ENCODE measurements at places on chromosomes 11 and 22. TPM values are rescaled to one million over a fixed set of nuclear protein-coding genes. Genes with fewer than 3 reads are reported as not detected.

DNA sequence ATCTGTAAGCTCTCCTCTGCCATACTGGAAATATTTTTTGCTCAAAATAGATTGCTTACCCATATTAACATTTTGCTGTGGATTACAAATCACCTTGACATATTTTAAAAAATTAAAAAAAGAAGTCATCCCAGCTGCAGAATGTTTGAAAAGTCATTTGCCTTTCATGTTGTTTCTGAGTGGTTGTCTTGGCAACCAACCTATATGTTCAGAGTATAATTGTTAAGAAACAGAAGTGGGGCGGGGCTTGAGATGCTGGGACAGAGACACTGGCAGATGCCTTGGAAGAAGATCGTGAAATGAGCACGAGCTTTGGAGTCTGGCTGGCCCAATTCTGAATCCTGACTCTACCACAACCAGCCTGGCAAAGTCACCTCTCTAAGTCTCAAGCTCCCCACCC lies 348.2 kb downstream of the LARGE1 start:
- H3K4me1 ChIP-seq: peaks cover 9% of the 10 kb centered on the region
- no peaks in the 10 kb centered on the region for H3K27me3 ChIP-seq
- no peaks in the 10 kb centered on the region for H3K36me3 ChIP-seq
- no peak for DNase-seq
- no peak overlapping the region for H3K4me3 ChIP-seq
- no peak overlapping the region for H3K27ac ChIP-seq

DNA sequence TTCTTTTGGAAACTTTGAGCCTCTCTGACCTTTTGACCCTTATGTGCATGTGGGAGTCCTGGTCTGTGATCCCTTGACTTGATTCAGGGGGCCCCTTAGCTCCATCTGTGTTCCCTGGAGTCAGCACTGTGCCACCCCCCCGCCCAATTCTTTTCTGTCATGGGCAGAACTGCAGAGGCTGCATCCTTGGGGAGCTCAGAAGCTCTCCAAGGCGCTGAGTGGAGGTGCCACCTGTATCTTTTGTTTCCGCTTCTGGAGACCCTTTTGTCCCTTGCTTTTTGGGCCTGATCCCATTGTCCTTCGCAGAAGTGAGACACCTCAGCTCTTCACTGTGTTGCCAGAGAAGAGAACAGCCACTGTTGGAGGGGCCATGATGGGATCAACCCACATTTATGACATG lies 2.4 kb upstream of the PACS1 start:
- DNase-seq: no peak
- H3K36me3 ChIP-seq: no peaks in the 10 kb centered on the region
- H3K27ac ChIP-seq: peak overlapping the region; percentile 99
- no peaks in the 10 kb centered on the region for H3K27me3 ChIP-seq
- no peak overlapping the region for H3K4me3 ChIP-seq

Gene PYGM
- 110 TPM for total RNA-seq

Gene CELSR1
- total RNA-seq: 15.8 TPM

DNA sequence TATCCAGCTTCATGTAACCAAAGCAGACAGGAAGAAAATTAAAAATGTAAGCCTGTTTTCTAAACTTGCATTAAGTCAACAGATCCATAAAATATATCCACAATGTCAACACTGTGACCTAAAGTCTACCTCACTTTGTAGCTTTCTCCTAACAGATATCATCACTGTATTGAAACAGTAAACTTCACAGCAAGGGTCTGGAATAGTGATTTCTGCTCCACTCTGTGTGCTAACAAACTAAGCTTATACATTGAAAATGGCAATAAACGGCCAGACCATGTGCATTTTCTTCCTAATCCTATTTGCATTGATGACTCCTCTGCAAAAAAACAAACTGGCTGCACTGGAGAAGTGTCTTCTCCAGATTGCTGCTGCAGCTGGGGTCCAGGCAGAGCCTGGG lies 26.8 kb downstream of the CADM1 start:
- H3K27ac ChIP-seq: no peak overlapping the region
- no peak for DNase-seq
- no peaks in the 10 kb centered on the region for H3K36me3 ChIP-seq
- H3K4me1 ChIP-seq: no peaks in the 10 kb centered on the region
- H3K4me3 ChIP-seq: no peak overlapping the region
- no peaks in the 10 kb centered on the region for H3K27me3 ChIP-seq

- H3K27ac ChIP-seq: no peak overlapping the region
- no peaks in the 10 kb centered on the region for H3K4me1 ChIP-seq
- H3K4me3 ChIP-seq: no peak overlapping the region
- H3K36me3 ChIP-seq: no peaks in the 10 kb centered on the region
- H3K27me3 ChIP-seq: peaks cover 10% of the 10 kb centered on the region
Measured at GRCh38 chr22:19641254-19641982, 72.9 kb upstream of the SEPTIN5 start.

DNA sequence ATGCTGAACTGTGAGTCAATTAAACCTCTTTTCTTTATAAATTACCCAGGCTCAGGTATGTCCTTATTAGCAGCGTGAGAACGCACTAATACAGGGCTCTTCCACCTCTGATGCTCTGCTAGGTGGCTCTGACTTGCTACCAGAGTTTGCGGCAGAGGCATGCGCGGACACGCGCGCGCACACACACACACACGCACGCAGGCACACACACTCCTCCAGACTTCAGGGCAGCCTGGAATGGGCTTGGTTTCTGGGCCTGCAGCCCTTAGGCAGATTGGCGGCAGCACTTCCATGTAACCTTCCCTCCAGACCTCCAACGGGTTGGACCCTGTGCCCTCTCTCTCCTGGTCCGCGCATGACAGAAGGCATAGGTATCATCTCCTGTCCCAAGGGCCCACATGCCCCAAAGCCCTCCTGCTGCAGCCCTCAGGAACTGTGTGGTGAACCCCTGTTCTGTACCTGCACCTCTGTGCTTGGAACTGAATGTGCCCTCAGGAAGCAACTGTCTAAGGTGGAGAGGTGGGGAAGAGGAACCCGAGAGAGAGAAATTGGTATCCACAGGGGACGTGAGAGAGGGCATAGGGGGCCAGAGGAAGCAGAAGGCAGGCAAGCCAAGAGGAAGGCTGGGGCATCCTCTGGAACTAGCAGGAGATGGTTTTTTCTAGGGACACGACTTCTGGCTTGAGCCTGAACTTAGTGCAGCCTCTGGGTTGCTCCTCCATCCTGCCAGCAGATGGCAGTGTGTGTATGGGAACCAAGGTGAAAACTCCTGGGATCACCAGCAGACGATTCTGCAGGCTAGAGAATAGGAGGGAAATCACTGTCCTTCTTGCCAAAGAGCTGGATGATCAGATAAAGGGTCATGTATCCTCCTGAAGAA lies 23.4 kb upstream of the RIC3 start:
- DNase-seq: peak; percentile 59
- H3K27me3 ChIP-seq: no peaks in the 10 kb centered on the region
- H3K4me1 ChIP-seq: no peaks in the 10 kb centered on the region
- H3K4me3 ChIP-seq: no peak overlapping the region
- H3K27ac ChIP-seq: no peak overlapping the region

GRCh38 chr11:94330789-94331188 lies 26.4 kb downstream of the IZUMO1R start:
- H3K27ac ChIP-seq: no peak overlapping the region
- DNase-seq: no peak
- H3K27me3 ChIP-seq: no peaks in the 10 kb centered on the region
- H3K36me3 ChIP-seq: no peaks in the 10 kb centered on the region
- no peak overlapping the region for H3K4me3 ChIP-seq
- H3K4me1 ChIP-seq: no peaks in the 10 kb centered on the region

Gene KIF18A
- not detected for total RNA-seq

Gene CD3D
- total RNA-seq: not detected

DNA sequence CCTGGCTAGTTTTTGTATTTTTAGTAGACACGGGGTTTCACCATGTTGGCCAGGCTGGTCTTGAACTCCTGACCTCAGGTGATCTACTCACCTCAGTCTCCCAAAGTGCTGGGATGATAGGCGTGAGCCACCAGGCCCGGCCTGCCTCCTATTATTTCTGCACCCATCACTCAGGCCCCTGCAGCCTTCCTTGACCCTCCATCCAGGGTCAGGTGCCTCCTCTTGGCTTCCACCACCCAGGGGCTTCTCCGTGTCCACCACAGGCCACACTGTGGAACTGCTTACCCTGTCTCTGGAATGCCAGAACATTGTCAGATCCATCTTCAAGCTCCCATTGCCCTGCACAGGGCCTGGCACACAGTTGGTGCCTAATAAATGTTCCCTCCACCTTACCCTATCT lies 75.4 kb upstream of the RTL6 start:
- H3K4me1 ChIP-seq: peaks cover 6% of the 10 kb centered on the region
- no peak for DNase-seq
- H3K36me3 ChIP-seq: no peaks in the 10 kb centered on the region
- H3K27me3 ChIP-seq: no peaks in the 10 kb centered on the region

- H3K36me3 ChIP-seq: no peaks in the 10 kb centered on the region
- peak overlapping the region; percentile 77 for H3K27ac ChIP-seq
- H3K4me1 ChIP-seq: peaks cover 27% of the 10 kb centered on the region
- peak; percentile 49 for DNase-seq
Measured at GRCh38 chr22:19522190-19522880, 1.9 kb downstream of the CLDN5 start.

- H3K4me1 ChIP-seq: no peaks in the 10 kb centered on the region
- no peaks in the 10 kb centered on the region for H3K27me3 ChIP-seq
- no peak overlapping the region for H3K27ac ChIP-seq
- no peak overlapping the region for H3K4me3 ChIP-seq
- no peaks in the 10 kb centered on the region for H3K36me3 ChIP-seq
Measured at GRCh38 chr11:21909145-21909544, 283.7 kb upstream of the ANO5 start.

Gene ACR
- 0.87 TPM for total RNA-seq

DNA sequence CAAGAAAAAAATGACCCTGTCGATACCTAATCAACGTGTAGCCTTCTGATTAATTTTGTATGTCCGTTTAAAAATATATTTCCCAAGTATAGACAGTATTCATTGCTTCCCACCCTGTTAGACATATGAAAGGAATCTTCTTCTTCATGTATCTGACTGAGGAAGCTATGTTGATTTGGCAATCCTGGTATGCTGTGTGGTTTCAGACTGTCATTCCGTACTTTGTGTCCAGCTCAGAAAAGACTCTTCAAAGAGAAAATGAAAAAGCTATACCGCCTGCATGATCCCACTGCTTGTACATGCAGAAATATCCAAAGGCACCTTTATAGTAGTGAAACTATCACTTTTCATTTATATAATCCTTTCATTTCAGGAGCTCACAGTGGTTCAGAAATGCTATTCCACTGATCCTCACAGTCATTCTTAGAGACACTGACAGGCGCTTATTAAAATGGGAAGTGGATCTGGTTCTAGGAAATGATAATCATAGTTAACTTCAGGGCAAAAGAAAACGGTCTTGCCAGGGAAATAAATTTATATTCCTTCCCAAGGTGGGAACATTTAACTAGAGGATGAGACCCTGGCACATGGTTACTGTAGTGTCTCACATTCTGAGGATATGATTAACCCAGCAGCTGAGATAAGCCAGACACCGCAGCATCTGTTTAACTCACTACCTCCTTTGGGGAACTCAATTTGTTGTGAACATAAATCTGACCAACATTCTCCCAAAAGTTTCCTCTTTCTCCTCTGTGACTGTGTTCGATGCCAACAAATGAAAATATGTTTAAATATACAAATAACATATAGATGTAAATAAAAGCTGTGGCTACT lies 599.2 kb upstream of the LUZP2 start:
- H3K27me3 ChIP-seq: no peaks in the 10 kb centered on the region
- H3K27ac ChIP-seq: no peak overlapping the region
- no peaks in the 10 kb centered on the region for H3K36me3 ChIP-seq
- H3K4me3 ChIP-seq: no peak overlapping the region
- DNase-seq: no peak
- H3K4me1 ChIP-seq: no peaks in the 10 kb centered on the region

DNA sequence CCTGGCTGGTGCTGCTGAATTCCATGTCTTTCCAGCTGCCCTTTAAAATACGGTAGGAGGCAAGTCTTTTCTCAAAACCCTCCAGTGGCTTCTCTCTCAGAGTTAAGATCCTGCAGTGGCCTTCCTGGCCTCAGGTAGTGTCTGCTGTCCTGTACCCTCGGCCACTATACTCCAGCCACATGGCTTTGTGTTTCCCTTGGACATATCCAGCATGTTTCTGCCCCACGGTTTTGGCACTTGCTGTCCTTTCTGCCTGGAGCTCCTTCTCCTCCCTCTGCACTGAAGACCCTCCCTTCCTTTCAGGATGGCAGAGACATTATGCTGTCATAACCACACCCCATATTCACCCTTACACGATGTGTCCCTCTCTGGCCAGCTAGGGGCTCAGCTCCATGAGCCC lies 76.5 kb upstream of the B3GAT1 start:
- no peak for DNase-seq
- no peaks in the 10 kb centered on the region for H3K27me3 ChIP-seq
- no peaks in the 10 kb centered on the region for H3K4me1 ChIP-seq
- H3K36me3 ChIP-seq: no peaks in the 10 kb centered on the region
- H3K4me3 ChIP-seq: no peak overlapping the region

Gene MRE11
- total RNA-seq: 7.8 TPM

GRCh38 chr11:106642331-106642730 lies 375.9 kb downstream of the GUCY1A2 start:
- H3K27me3 ChIP-seq: no peaks in the 10 kb centered on the region
- DNase-seq: no peak
- H3K27ac ChIP-seq: no peak overlapping the region

Gene MN1
- 4.4 TPM for total RNA-seq
